Right forelimb (tissue), 1 donor: ENCODE measurements at places on chromosomes 7 and 10.

GRCh38 chr10:44922796-44923545, 11.8 kb downstream of the TMEM72 start:
- no peak for DNase-seq

DNA sequence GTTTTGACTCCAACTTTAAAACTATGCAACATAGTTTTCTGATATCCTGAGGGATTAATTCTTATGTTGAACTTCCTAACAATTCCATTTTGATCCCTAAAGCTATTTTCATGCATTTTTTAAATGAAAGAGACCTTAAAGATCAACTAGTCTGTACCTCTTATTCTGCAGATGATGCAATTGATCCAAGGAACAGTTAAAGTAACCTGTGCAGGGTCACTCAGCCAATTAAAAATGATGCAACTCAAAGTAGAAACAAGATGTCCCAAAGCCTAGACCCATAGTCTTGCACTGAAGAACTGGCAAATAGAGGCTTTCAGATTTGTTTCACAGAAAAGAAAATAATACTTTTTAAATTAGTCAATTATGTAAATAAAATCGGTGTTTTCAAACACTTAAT, 86.3 kb downstream of the IMMP2L start:
- no peak for DNase-seq

- DNase-seq: no peak
These were observed 16.1 kb downstream of the ADD3 start for GRCh38 chr10:110023785-110024465.

DNA sequence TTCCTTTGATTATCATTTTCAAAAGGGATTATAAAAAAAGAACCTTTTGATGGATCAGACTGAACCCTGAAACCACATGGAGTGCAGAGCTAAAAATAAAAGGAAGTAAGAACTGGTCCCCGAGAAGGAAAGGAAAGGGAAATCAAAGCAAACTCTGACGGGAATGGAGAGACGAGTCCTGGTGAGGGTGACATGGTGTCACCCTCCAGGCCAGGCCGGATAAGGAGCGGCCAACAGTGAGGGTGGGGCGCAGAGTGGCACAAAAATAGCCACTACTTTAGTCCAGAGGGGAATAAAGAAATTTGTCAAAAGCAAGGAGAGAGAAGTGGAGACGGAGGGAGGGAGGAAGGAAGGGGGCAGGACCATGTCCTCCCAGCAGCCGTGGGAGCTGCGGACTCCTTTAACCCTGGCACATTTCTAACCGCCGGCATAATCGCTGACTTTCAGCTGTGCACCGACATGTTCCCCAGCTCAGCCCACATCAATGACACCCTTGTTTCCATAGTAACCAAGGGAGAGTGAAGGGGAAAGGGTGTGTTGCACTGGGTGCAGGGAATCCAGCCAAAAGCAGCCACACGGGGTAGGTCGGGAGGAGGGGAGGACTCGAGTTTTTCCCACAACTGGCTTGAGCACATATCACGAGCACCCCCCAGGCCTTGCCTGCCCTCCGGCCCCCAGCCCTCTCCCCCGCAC, 29.7 kb downstream of the TRIM8 start:
- no peak for DNase-seq

GRCh38 chr7:117202511-117202910, 120.3 kb downstream of the WNT2 start:
- no peak for DNase-seq

GRCh38 chr7:50166997-50167965, 74.2 kb upstream of the ZPBP start:
- DNase-seq: no peak

GRCh38 chr7:50669890-50670289, 104.7 kb upstream of the DDC start:
- no peak for DNase-seq

DNA sequence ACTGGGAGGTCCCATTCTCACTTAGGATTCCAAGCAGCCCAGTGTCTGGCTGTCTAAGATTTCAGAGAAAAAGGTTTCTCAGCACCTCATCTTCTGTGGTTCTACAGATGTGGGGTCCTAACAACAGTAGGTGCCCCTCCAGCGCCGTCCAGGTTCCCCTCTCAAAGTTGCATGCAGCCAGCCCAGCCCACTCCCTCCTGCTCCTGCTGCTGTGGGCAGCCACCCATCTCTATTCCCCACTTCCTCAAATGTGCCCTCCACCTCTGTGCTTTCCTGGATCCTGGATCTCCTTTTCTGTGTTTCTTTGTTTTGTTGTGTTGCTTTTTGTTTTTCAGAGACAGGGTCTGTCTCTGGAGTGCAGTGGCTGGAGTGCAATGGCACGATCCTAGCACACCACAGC, 13.3 kb upstream of the SLC18A3 start:
- DNase-seq: no peak

DNA sequence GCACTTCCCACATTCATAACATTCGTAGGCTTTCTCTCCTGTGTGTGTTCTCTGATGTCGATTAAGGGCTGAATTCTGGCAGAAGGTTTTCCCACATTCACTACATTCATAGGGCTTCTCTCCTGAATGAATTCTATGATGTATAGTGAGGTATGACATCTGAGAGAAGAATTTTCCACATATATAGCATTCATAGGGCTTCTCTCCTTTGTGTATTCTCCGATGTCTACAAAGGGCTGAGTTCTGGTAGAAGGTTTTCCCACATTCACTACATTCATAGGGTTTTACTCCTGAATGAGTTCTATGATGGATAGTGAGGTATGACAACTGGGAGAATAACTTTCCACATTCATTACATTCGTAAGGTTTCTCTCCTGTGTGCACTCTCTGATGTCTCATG, 15.6 kb downstream of the ZNF12 start:
- DNase-seq: no peak

GRCh38 chr7:101077303-101078086, 7.8 kb upstream of the TRIM56 start:
- peak; percentile 82 for DNase-seq

GRCh38 chr7:6395898-6396595, 51.7 kb downstream of the DAGLB start:
- no peak for DNase-seq

- no peak for DNase-seq
These were observed 119.6 kb downstream of the ZMIZ1 start for GRCh38 chr10:79188154-79188965.

- DNase-seq: no peak
These were observed 32.3 kb downstream of the SDHAF3 start for GRCh38 chr7:97149843-97150242.

GRCh38 chr7:116317907-116318306, 107.6 kb downstream of the TES start:
- no peak for DNase-seq

- no peak for DNase-seq
These were observed 16.6 kb upstream of the CAMK1D start for GRCh38 chr10:12332572-12333379.

GRCh38 chr7:155211761-155212160, 85.9 kb upstream of the INSIG1 start:
- DNase-seq: no peak

GRCh38 chr7:17713584-17713983, 226.7 kb downstream of the SNX13 start:
- DNase-seq: no peak

GRCh38 chr7:103637094-103637493, 191.1 kb upstream of the SLC26A5 start:
- DNase-seq: no peak

DNA sequence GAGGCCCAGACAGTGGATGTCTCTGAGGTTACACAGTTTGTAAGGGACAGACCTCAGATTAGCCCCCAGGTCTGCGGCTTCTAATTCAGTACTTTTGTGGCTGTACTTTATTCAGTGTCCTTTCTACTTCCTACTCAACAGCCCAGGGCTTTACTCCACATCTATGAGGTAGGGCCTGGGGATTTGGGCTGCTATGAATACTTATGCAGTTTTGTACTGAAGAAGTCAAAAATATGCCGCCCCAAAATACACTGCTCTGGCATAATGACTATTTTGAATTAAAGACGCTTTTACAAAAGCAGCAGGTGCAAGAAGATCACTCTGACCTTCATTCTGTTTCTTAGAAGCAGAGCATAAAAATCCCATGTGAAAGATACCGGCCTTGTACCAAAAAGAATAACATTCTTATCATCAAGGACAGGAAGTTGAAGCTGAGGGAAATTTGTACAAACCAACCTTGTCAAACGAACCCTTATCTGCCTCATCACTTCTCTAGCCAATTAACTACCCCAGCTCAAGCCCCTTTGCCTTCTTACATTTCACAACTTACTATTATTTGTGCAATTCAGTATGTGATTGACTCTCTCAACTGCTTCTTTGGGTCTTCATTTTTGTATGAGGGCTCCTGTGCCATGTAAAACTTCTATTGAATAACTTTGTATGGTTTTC, 26.1 kb upstream of the TRUB1 start:
- DNase-seq: no peak

DNA sequence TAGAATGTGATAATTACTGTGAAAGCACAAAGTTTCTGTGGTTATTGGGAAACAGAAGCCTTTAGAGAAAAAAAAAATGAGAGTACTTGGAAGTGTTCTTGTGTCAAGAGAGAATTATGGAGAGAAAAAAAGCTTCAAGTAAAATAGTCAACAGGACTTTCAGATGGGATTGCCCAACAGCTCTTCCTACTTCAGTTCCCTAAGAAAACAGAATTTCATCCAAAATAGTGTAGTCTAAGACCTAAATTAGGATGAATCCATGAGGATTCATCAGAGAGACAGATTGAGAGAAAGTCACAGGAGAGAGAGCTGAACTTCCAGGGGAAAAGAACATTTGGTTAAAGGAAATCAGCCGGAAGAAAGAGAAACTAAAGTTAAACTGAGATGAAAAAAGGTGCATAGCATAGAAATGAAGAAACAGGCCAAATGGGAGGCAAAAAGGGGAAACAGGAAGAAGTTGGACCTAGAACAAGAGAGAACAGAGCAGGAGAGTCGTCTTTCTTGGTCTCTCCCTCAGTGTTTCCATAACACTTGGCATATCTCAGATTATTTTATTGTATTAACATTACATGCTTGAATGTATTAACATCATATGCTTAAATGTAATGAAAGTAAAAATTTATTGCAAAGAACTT, 2.5 kb downstream of the SCIN start:
- DNase-seq: no peak

DNA sequence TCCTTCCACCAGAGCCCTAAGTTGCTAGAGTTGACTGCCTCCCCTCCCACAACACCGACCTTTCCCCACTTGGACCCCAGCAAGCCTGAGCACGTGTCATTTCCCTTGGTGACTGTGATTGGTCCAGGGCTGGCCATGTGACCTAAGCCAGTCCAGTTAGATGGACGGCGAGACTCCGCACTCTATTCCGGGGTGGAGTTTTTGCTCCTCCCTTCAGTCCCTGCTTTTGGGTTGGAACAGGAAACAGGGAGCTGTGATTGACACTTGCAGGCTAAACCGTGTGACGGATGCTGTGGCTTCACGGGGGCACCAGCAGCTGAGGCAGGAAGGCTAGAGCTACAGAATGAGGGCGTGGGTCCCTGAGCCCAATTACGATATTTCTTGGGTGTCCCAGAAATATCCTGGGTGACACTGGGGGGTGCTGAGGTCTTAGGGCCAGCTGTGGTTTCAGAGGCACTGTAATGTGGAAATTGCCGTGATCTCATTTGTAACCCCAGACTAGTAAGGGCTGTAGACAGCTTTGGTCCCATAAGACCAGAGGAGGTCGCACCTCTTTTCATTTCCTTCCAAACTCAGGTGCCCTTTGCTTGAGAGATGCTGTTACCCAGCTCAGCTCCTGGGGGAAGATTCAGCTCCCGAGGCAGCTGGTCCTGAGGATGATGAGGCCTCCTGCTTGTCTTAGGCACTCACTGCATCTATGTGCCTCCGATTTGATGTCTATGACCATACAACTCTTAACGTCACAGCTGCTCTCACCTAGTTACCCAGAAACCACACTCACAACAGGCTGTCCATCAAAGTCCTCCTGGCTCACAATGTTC, 102.7 kb upstream of the NPTX2 start:
- DNase-seq: no peak

DNA sequence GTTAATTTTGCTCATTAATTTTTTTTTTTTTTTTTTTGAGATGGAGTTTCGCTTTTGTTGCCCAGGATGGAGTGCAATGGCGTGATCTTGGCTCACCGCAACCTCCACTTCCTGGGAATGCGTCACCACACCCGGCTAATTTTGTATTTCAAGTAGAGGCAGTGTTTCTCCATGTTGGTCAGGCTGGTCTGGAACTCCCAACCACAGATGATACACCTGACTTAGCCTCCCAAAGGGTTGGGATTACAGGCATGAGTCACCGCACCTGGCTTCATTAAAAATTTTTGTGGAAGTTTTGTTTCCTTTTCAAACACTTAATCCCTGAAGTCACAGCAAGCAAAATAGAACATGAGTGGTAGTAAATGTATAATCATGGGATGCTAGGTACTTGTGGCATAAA, 857.2 kb upstream of the PHF14 start:
- DNase-seq: no peak

- DNase-seq: peak; percentile 80
These were observed at the start of gene STX1A for GRCh38 chr7:73718905-73719805. Gene STX1A, minus strand, starts transcription at chr7:73719669. Its CDS starts 38 bp downstream, at chr7:73719631.
